ENCODE measurements at places on chromosomes 5 and 9.
A peak's percentile ranks its signal among the peaks of the same experiment; 100 is the strongest.

- DNase-seq: no peak
Observed at GRCh38 chr9:133331221-133331620, 4.8 kb downstream of the SURF6 start.

GRCh38 chr5:35223787-35224395 lies 6.4 kb downstream of the PRLR start:
- DNase-seq: no peak

DNA sequence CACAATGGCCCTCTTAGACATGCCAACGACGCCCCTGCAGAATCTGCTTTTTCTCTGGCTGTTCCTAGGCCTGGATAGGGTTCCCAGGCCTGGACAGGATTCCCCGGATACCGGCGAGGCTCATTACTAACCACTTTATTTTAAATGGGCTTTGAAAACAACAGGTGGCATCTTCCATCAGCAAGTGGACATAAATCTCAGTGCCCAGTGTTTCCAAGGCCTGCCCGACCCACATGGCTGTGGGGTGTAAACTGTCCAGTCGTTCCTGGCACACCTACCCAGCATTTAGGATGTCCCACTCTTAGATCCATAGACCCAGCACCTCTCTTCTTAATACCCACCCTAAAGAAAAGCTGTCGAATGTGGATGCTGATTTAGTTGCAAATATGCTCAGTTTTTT lies 896 bp downstream of the CMBL start:
- no peak for DNase-seq

DNA sequence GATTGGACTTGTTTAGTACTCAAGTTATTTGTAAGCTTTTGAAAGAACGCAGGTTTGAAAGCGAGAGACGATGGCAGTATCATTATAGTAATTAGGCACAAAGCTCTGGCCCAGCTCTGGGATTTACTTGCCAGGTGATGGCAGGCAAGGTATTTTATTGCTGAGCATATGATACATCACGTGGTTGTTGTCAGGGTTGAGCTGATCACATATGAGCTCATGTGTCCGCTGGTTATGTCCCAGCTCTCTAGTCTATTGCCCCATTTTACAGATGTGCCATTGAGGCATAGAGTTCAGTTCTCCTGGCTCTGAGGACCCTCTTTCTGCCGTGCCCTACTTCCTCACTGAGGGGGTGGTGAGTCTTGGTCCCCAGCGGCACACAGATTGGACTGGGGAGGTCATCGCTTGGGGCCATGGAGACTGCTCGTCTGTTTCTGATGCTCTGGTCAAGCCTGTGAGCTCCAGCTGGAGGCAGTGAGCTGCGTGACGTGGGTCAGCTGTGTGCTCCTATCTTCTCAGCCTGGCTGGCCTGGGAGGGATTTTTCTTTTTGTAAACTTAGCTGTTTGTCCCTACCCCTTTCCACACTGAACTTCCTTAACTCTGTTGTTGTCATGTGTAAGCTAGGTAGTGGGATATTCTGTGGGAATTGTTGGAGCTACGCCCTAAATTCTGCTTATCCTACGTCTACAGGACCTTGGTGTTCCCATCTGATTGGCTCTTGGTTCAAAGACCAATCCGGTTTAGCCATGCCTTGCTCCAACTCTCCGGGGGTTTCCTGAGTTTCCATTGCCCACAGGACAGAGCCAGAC lies 2.2 kb downstream of the NXNL2 start:
- no peak for DNase-seq

GRCh38 chr5:6302075-6302474 lies 76.3 kb downstream of the MED10 start:
- DNase-seq: no peak

- no peak for DNase-seq
Observed at GRCh38 chr5:18992264-18992663, 995.7 kb downstream of the CDH18 start.

GRCh38 chr5:107672211-107673038 lies 1.7 kb upstream of the EFNA5 start:
- DNase-seq: no peak

DNA sequence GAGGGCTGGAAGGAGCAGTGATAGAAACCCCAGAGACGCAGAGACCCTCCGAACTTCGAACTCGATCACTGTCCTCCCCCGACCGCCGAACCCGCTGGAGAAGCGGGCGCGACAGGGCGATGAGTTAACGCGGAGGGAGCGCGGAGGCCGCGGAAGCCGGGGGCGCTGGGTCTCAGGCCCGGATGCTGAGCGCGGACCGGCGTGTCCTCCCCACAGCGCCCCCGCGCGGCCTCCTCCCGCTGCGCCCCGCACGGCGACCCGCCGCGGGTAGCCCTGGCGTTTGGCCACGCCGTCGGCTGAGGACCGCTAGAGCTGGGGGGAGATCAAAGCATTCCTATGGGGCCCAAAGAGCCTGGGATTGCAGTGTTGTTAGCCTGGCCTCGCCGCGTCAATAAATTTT lies 7.7 kb upstream of the DMRT2 start:
- DNase-seq: peak; percentile 57

Data from hematopoietic multipotent progenitor cell (in vitro differentiated cells).